ENCODE measurements at places on chromosomes 7 and 10.

DNA sequence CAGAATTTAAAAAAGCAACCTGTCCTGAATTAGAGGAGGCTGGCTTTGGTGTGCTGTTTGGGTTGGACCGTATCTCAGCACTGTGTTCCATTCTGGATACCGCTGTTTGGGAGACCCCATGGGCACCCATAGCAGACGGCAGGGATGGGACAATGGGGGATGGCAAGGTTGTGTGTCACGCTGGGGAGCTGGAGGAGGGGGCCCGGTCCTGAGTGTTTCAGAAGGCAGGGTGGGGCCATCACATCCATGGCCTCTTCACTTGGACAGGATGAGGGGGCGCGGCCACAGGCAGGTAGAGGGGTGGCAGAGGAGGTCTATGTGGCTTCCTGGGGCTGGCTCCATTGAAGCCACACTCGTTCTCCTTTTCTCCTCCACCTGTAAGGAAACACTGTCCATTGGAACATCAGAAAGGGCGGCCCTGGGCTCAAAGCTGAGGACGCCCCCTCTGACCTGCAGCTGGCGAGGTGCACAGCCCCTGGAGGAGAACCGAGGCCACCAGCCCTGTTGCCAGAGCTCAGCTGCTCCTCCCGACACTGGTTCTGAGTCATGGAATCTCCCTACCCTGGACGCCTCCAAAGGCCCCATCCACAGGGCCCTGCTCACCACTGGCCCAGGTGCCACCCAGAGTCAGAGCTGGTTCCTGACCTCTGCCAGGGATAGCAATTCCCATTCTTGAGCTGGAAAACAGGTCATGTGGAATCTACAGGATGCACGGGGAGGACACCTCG is 587.3 kb downstream of the DNAJB6 start:
- DNase-seq = no peak

GRCh38 chr7:14888962-14889361 is 13.6 kb downstream of the DGKB start:
- no peak for DNase-seq

- DNase-seq = no peak
Observed at GRCh38 chr10:31756729-31757110, 171.9 kb downstream of the ARHGAP12 start.

- DNase-seq = no peak
Observed at GRCh38 chr7:6520163-6520981, 30.9 kb downstream of the GRID2IP start.

DNA sequence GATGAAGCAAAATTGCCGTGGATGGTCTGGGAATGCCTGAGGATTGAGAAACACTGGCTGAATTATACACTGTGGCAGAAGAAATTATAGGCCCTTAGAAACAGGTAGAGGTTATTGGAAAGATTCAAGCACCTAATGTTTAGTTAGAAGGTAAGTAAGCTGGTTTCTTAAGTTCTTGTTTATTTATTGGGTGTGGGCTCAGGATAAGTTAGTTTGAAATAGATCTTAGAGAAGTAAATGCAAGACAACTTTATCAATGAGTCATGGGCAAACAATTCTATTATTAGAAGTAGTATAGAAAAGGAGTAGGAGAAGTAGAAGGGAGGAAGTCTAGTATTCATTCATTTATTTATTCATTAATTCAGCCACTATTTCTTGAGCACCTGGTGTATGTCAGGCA is 96.5 kb downstream of the KAT6B start:
- DNase-seq = no peak

- peak; percentile 54 for DNase-seq
Observed at GRCh38 chr7:86939197-86939814, 120.1 kb downstream of the ELAPOR2 start.

DNA sequence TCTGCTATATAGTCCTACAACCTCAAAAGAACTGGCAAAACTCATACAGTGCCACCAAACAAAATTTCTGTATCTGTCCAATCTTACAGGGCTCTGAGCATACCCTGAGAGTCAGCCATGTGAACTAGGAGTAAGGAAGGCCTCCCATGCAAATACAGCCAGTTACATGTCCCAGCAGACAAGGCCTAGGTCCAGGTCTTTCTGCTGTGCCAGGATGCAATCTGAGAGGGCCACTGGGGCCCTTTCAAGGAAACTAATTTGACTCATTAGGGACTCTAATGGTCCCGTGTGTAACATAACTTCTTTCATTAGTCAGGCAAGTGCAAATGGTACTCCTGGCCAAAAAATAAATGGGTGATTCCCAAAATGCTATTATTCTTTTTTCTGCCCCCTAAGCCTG is 17.9 kb upstream of the HIBADH start:
- no peak for DNase-seq

DNA sequence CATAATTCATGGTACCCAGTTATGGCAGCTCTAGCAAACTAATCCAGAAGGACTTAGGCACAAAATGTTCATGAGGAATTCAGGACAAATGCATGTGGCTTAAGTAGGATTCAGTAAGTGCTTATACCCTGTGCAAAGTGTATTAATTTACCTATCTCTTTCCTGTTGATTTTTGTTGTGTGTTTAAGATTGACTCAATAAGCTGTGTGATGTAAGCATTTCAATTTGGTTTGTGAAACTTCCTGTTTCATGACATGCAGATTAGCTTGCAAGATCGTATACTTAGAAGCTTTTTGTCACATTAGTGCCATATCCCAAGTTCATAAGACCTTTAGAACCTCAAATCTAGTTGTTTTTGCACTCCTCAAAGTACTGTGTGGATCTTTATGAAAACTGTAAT is 416.7 kb downstream of the ARL4A start:
- no peak for DNase-seq

GRCh38 chr10:90605506-90605905 is 252.3 kb downstream of the HTR7 start:
- no peak for DNase-seq

DNA sequence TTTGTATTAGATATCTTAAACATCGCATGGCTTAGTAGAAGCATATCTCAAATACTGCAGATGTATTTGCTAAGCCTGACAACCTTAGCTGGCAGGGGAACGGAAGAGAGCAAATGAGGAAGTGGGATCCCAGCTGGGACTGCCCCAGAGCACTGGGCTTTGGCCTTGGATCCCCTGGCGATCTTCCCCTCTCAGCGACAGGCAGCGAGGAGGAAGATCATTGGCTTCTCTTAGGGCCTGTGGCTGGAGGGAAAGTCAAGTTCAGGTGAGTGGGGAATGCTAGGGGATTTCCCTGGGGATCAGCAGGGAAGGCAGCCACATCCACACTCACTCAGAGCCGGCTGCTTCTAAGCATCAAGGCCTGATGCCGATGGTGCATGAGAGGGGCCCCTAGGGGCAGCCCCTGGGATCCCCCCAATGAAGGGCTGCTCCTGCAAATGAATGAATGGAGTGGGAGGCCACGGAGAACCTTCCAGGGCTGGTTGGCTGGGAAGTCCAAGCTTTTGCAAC is 42.0 kb downstream of the LYZL2 start:
- no peak for DNase-seq

- DNase-seq = no peak
Observed at GRCh38 chr7:44883961-44884620, 1.2 kb downstream of the PURB start.

DNA sequence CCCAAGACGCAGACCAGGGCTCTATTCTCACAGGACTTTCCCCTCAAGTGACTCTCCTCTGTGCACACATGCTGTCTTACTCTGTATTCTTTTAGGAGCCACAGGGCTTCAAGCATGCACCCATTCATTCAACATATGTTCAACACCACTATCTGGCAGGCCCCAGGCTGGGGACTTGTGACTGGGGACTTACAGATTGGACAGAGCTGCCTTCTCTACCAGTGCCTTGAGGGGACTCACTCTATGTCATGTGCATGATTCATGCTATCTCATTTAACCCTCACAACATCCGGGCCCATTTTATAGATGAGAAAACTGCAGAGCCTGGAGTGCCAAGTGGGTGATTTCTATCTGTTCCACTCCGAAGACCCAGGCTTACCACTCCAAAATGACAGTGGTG is 34.3 kb downstream of the MYL10 start:
- no peak for DNase-seq

GRCh38 chr7:74544706-74545469 is 91.2 kb downstream of the GTF2IRD1 start:
- peak; percentile 45 for DNase-seq

GRCh38 chr7:88789480-88790064 is 6.0 kb downstream of the TEX47 start:
- DNase-seq = no peak

DNA sequence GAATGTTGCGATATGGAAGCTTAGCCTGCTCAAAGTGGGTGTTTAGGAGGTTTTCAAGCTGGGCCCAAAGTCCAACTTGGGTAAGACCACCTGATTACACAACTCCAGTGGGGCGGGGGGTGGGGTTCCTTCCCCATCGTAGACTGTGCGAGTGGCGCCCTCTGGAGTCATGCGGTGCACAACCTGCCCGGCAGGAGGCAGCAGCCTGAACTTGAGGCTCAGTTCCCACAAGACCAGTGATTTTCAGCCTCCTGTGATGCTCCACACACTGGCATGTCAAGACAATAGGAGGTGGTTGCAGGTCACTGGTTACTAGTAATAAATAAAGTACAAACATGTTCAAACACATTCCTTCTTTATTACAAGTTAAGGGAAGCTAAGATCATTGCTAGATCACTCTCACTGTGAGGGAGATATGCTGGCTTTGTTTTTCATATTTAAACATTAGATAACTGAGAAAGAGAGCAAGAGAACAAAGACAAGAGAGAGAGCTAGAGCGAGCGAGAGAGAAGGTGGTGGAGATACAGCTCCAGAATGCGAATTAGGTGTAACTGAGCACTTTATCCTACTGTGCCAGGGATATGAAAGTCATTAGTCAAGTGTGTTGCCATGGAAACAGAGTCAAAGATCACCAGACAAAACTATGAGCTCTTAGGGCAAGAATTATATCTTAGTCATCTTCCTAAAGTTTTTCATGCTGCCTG is 97.4 kb upstream of the BMPER start:
- no peak for DNase-seq

DNA sequence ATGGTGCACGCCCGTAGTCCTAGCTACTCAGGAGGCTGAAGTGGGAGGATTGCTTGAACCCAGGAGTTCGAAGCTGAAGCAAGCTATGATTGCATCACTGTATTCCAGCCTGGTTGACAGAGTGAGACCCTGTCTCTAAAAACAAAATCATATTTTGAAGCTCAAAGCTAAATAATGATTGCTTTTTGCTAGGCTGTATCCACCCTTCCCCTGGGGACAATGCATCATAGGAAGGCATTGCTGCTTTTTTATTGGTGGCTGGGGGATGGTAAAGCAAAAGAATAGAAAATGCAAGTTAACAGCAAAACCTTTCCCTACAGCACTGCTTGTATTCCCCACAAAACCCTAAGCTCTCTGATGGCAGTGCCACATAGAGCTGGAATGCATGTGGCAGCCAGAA is 107.5 kb upstream of the WAC start:
- DNase-seq = no peak
